ENCODE measurements at places on chromosomes 4 and X.

GRCh38 chr4:3462790-3463415, at the start of gene DOK7:
Gene DOK7 (plus strand): TSS chr4:3463306. CDS start chr4:3463376, 70 bp downstream.
- DNase-seq = no peak

- no peak for DNase-seq
These were observed 411.1 kb upstream of the SPOCK3 start for GRCh38 chr4:167645358-167645757.

DNA sequence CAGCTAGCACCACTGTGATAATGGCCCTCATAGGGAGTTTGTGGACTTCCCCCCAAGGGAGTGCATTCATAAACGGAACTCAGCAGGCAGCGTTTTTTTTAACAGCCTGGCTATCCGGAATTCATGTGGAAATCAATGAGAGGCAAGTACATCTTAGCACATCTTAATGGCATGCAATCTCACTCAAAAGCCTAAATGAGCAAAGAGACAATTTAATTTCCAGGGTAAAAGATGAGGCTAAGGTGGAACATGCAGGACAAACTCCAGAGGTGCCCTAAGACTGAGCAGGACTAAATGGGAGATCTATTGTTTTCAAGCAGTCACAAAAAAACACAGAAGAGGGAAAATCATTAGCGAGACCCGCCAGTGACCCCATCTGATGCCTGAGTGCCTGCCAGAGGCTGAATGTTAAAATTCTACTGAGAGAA, 243.5 kb upstream of the KCNIP4 start:
- DNase-seq = no peak

DNA sequence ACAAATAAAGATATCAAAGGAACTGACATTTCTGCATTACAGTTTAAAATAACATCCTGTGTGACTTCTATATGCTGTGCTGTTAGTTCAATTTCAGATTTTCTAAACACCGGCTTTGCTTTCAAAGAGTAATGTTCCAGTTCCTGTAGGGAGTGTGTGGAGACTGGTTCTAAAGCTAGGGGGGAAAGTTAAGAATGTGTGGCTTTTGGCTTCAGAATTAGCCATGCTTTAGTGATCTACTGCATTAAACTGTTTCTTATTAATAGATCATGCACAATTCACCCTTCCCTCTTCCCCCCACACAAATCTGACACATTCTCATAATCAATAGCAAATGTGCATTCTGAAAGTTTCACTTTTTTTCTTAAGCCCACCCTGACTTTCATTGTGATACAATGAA, 32.0 kb upstream of the DKK2 start:
- no peak for DNase-seq

- DNase-seq = no peak
These were observed 367.8 kb upstream of the SLC7A11 start for GRCh38 chr4:138609943-138610350.

GRCh38 chrX:25762656-25763055, 375.5 kb upstream of the MAGEB18 start:
- no peak for DNase-seq

DNA sequence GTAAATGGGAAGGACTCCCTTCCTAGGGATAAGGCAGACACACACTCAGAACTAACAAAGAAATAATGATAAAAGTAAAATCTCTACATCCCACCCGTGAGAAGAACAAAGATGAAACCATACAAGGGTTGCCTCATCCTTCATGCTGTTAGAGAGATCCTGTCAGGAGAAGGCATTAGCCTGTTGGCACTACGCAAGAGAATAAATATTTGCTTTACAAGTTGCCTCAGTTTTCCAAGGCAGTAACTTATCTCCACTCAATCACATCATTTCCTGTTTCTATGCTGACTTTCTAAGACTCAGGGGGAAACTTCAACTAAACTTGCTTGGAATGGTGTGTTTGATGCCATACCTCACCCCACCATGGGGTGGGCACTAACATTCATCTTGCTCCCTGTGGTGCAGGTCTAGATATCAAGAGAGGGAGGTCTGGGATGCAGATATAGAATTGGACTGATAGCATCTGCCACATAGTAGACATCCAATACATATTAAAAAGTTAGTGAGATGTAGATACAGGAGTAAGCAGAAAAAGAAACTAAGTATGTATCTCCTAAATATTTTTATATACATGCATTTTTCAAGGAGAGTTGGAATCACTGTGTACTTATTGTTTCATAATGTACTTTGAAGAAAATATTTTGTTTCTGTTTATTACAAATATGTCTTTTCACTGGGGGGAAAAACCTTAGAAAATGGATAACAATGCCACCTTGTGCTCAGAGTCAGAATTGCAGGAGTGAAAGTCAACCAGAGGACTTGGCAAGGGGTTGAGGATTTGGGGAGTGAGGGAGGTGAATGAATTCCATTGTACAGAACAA, 57.2 kb upstream of the BEX4 start:
- no peak for DNase-seq

DNA sequence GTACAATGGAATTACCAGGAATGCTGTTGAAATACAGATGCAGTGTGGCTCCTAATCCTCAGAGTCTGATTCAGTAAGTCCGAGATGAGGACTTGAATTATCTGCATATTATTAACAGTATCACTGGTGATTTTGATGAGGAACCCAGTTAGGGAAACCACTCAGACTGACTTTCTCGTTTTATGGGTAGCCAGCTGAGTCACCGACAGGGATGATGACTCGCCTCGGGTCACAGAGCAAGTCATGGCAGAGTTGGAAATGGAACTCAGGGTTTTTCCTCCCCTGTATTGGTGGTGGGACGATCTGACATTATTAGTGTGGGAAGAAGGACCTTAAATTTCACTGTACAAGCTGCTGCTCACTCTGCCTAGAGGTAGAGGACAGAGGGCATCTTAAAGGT, 51.3 kb downstream of the RTL9 start:
- no peak for DNase-seq

GRCh38 chr4:157048248-157048647, 27.7 kb upstream of the GLRB start:
- no peak for DNase-seq

DNA sequence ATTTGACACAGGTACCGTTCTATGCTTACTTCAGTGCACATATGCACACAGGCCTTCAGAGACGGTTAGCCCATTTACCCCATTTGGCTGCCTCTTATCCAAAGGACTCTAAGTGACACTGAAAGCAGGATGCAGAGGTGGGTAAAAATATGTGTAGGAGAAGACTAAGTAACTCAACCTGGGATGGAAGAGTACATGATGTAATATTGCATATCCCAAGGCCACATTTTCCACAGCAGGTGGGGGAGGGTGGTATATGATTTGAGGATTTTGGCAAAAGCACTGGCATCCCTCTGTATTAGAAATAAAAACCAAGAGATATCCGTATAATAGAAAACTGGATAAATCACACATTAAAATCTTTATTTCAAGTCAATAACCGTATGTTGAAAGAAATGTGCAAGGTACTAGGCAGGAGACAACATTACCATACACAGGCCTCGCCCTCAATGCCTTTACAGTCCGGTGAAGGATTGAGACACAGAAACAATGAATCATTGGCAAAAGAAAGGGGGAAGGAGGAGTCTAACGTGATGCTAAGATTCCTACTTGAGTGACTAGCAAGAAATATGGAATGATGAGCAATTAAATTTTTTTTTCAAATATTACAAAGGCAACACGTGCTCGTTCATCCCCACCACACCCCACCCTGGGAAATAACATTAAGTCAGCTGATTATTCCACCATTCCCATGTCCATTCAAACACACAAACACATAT, 161.0 kb upstream of the RASGEF1B start:
- no peak for DNase-seq

DNA sequence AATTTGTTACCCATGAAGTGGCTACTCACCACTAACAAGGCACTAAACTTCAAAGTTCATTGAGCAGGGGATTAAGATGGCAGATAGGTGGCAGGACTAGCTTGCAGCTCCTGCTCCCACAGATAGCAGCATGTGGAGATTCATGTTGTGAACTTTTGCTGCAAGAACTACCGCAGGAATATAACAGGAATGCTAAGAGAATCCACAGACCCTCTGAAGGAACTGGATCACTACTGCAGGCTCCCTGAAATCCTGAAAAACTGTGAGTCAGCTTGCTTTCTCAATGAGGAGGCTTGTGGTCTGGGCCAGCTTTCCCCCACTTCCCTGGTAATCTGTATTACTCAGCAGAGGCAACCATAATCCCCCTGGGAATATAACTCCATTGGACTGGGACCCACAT, 118.5 kb upstream of the VCX2 start:
- no peak for DNase-seq

GRCh38 chr4:97105347-97106099, 1037.8 kb downstream of the STPG2 start:
- no peak for DNase-seq

DNA sequence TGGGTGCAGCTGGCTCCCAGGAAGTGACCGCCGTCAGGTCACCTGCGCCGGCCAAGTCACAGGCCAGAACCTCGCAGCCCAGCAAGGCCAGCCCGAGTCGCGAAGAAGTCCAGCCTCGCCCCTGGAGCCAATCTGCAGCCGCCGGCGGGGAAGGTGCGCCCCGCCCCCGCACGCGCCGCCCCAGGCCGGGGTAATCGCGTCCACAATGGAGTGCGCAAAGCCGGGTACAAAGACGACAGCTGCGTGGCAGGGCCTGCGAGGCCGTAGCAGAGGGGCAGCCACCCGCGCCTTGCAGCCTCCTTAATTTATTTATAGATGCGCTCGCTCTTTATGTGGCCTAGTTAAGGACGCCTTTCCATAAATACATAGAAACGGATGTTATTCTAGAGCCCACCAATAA, 139.4 kb upstream of the CPEB2 start:
- no peak for DNase-seq

- DNase-seq = no peak
These were observed 58.8 kb upstream of the ATP6AP2 start for GRCh38 chrX:40521868-40522450.

GRCh38 chr4:145530189-145530588, 48.5 kb downstream of the SMAD1 start:
- DNase-seq = no peak

- DNase-seq = no peak
These were observed 17.4 kb downstream of the CETN2 start for GRCh38 chrX:152813206-152813605.
